ENCODE measurements at places on chromosomes 6 and 20.

GRCh38 chr6:11769811-11770545, 8.6 kb downstream of the ADTRP start:
- DNase-seq, result no peak

DNA sequence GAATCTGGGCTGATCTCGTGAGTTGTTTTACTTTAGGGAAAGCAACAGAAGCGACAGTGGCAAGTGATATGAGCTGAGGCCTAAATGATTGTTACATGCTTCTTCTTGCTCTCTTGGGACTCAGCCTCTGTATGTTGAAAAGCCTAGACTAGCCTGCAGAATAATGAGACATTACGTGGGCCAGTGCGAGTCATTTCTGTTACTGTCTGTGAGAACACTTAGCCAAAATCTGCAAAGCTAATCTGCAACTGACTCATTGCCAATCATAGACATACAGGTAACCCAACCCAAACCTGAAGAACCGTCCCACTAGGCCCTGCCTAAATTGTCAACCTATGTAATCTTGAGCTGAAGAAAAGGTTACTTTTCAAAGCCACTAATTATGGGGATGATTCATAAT, 77.4 kb upstream of the F13A1 start:
- no peak for DNase-seq

DNA sequence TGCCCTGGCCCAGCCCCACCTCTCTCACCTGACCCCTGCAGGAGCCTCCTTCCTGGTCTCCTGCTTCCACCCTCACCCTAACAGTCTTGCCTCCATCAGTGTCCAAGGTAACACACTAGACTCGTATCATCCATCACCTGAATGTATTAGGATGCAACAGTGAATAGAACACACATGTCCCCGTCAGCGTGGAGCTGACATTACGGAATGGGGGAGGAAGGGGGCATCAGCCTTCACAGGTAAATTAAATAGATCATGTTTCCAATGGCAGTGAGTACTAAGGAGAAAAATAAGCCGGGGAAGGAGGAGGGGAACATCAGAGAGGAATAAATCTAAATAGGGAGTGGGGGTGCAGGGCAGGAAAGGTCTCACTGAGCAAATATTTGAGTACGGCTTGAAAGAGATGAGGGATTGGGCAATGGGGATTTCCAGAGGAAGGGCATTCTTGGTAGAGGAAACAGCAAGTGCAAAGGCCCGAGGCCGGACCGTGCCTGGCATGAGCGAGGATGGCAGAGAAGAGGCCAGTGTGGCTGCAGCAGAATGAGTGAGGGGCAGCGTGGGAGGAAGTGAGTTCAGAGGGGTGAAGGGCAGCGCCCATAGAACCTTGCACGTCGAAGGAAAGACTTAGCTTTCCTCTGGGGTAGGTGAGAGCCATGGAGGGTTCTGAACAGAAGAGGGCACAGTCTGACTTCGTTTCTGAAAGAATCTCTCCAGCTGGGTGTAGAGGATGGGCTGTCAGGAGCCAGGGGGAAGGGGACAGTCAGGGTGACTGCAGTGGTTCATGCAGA, 110.1 kb upstream of the PTPN1 start:
- no peak for DNase-seq

GRCh38 chr6:112038268-112038667, 15.6 kb upstream of the CCN6 start:
- DNase-seq, result no peak

DNA sequence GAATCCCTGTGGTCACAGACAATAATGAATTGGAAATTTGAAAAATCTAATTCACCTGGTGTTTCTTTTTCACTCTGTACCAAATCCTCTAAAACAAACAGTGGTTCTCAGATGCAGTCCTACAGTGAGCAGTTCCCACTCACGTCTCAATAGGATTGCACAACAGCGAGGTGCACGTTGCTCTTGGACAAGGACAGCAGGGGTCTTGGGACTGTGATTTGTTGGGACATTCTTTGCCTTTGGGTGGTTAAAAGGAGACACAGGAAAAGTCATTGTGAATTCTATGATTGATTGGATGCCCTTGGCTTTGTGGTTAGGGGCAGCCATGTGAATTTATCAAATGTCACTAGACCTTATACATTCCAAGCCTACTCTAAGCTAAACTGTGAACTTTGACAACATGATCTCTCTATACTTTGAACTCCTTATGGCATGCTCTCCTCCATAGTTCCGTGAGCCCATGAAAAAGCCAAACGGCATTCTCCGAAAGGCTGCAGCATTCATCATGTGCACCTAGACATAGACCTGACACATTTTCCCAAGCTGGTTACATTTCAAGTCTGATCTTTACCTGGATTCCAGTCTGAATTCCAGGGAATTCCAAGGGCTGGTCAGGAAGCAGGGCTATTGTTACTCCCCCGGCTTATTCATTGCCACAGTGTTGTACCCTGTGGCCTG, 647 bp downstream of the UNC93A start:
- no peak for DNase-seq

- DNase-seq, result no peak
Measured at GRCh38 chr6:155310596-155310995, 3.7 kb downstream of the TFB1M start.

DNA sequence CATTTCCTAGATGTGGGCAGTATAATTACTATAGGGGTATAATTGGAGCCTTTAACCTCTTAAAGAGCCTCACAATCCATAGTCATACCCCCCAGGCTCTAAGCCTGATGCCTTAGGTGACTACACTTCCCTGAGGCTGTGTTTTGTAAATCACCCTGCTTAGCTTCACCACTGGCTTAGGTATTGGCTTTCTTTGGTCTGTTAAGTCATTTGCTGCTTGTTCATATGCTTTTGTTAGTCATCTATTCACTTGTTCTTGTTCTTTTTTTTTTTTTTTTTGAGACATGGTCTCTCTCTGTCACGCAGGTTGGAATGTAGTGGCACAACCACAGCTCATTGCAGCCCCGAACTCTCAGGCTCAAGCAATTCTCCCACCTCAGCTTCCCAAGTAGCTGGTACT, 26.7 kb downstream of the KAT14 start:
- DNase-seq, result no peak

DNA sequence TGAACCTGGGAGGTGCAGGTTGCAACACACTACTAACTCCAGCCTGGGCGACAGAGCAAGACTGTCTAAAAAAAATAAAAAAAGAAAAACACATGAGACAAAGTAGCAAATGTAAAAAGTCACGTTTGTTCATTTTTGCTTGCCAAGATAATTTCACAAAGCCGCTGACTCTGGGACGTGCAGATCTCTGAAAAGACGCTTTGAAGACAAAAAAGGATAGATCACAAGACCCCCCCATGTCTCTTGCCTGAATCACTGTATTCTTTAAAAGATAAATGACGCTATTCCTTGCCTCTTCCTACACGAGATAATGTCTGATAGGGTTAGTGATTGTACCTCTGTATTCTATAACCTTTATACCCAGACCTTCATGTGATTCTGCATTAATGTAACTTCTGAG, 23.3 kb upstream of the STXBP5 start:
- DNase-seq, result no peak

DNA sequence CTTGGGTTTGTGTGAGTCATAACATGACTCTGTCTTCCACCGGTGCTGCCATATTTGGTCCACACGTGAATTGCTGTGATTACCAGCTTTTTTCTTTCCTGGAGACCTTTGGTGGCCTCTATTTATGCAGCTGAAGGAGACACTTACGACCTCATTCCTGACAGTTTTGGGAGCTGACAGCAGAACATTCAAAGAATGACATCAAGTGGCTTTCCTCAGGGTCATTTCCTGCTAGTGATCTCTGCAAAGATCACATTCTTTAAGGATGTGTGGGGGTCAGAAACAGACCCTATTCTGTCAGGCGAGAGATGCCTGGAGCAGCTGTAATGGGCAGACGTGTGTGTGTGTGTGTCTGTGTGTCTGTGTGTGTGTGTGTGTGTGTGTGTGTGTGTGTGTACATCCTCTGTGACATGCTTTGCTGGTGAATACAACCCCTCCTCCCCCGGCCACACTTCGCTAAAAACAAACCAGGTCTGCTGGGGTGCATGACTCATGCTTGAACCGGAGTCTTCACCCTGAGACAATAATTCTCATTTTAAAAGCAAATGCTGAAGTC, 115.6 kb downstream of the TMEM170B start:
- peak; percentile 40 for DNase-seq

DNA sequence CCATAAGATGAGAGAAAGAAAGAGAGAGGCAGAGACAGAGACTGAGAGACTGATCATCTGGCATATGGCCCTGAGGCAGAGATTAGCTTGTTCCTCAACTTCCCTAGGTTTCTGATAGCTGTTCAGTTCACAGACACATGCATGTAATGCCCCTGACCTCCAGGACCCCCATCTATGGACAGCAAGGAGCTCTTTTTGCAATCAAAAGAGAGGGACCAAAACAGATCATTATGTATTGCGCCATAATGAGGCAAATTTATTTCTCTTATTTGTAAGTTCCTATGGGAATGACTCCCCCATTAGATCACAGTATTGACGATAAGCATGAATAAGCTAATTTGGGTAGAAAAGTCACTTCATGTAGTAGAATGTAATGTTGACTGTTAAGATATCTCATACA, 25.6 kb downstream of the KCNQ5 start:
- DNase-seq, result no peak

DNA sequence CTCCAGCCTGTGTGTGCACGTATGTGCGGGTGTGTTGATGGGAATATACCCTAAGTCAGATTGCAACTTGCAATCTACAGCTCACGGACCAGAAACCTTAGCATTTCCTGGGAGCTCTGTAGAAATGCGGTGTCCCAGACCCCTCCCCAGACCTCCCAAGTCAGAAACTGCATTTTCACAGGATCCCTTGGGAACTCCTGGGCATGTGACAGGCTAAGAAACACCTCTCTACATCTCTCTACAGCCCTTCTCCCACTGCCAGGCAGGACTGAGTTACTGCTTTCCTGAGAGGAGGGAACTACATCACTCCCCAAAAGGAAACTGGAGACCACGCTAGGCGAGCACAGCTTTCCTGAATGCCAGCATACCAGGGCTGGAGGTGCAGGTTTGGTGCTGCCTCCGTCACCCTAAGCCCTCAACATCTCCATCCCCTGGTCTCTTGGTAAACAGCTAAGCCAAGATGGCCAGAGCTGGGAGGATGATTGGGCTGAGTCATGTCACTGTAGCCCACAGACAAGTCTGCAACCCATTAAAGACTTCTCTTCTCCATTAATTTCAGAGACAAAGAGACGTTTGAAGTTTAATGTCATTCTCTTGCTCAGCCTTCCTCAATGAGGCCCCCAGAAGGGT, 194.4 kb downstream of the BMP7 start:
- DNase-seq, result no peak

GRCh38 chr20:20426655-20426907, 58.7 kb downstream of the INSM1 start:
- no peak for DNase-seq

- no peak for DNase-seq
Measured at GRCh38 chr6:108052706-108053105, 21.8 kb downstream of the OSTM1 start.

GRCh38 chr20:23255716-23256385, 94.7 kb upstream of the NXT1 start:
- no peak for DNase-seq

DNA sequence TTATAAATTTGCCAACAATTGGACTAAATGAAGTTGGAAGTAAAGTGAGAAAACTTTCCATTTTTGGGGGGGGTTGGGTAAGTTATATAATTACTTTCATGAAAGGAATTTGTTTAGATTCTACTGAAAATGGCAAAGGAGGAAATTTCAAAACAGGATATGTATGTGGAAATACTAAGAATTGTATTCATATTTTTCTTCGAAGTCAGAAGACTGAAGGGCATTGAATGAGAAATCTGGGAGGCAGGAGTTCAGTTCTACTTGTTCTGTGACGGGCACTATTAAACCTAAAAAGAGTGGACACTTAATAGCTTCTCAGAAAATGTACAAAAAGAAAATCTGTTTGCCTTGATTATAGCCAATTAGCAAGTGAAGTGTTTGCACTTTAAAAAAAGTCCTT, 114.7 kb downstream of the PRIM2 start:
- no peak for DNase-seq

DNA sequence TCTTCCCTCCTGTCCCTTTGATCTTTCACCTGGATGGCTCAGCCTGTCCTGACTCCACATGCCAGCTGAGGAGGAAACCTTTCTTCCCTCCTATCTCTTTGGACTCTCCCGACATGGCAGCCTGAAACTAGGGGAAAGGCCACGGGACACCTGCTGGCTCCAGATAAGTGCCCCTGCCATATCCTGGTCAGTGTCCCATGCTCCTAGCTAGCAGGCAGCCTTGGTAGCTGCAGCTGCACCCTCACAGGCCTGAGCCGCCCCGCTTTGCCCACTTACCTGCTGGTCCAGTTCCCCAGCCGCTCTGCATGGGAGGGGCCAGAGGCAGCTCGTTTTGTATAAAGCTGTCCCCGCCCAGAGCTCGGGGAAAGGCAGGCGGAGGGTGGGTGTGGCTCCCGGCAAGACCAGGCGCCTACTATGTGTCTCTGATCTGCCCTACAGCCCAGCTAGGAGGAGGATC, 7.4 kb upstream of the SLC52A3 start:
- no peak for DNase-seq

- no peak for DNase-seq
Measured at GRCh38 chr20:61521687-61522420, 269.8 kb downstream of the CDH4 start.

DNA sequence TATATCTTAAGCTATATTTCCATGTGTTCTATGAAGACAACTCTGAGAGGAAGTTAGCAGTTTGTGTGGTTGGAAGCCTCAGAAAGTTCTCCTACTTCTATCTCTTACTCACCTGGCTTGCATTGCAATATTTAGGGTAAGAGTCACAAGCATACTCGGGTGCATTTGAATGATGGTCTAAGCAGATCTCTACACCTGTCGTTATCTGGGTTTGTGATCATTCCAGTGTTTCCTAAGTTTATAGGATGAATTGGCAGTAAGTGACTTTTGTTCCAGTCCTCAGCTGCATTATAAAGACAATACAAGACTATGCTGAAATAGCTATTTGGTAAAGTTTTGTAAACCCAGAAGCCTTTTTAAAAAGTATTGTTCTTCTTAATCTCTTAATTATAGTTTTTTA, 36.9 kb downstream of the CBFA2T2 start:
- no peak for DNase-seq

DNA sequence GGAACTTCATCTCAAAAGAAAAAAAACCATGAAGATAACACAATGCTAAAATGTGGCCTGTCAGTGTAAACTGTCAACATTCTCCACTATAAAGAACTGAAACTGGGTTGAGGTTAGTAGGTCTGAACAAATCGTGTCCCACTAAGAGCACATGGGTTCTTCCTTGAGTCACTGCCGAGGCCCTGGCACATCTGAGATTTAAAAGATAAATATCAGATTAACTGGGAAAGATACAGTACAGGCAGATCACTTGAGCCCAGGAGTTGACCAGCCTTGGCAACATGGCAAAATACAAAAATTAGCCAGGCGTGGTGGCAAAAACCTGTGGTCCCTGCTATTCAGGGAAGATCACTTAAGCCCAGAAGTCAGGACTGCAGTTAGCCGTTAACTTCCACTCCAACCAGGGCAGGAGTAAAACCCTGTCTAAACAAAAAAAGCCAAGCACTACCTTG, 5.6 kb downstream of the EEF1A1 start:
- DNase-seq, result peak; percentile 55

GRCh38 chr6:169380493-169380892, 126.8 kb upstream of the THBS2 start:
- no peak for DNase-seq

GRCh38 chr6:117280922-117281321, 15.6 kb downstream of the VGLL2 start:
- no peak for DNase-seq

- no peak for DNase-seq
Measured at GRCh38 chr6:25458485-25458884, 179.3 kb downstream of the CARMIL1 start.

GRCh38 chr20:23988561-23988960, at the start of gene GGTLC1:
GGTLC1 (minus strand) TSS chr20:23988779; CDS start chr20:23986611, 2,168 bp downstream.
- DNase-seq, result no peak
